Naive thymus-derived CD8-positive, alpha-beta T cell (primary cell): ENCODE measurements at places on chromosomes 13 and 19.
A peak's percentile ranks its signal among the peaks of the same experiment; 100 is the strongest.

GRCh38 chr13:29856426-29856825, 6.0 kb upstream of the UBL3 start:
- no peak for DNase-seq

- no peak for DNase-seq
Observed at GRCh38 chr13:91242652-91243051, 104.8 kb upstream of the MIR17HG start.

DNA sequence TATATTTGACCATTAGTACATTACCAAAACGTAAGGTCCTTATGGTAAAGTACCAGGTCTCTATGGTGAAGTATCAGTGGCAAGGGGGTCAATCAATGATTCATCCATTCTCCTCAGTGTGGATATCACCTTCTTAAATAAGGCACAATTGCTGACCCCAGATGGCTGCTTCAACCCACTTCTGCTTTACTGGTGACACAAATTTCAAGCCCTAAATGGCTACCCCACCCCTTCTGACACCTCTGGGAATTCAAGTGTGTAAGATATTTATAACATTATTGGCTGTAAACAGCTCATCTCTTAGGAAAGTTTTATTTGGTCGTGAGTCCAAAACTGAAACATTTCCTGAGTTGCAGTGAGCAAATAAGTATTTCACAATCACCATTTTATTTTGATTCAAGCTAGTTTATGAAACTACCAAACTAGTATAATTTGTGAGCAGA, 7.9 kb upstream of the WBP4 start:
- no peak for DNase-seq

DNA sequence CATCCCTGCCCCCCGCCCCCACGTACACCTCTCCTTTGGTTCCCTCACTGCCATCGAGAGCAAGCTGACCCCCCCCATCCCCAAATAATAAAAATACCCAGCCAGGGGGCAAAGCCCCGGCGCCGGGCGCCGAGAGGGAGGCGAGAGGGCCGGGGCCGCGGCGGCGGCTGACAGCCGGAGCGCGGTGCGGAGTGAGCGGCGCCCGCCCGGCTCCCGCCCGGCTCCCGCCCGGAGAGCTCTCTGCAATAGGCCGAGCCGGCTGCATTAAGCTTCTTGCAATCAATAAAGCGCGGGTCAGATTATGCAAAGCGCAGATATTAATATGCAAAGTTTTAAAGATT, 40.9 kb downstream of the DEDD2 start:
- no peak for DNase-seq

GRCh38 chr19:13277104-13277809, 127.0 kb downstream of the IER2 start:
- peak; percentile 83 for DNase-seq

DNA sequence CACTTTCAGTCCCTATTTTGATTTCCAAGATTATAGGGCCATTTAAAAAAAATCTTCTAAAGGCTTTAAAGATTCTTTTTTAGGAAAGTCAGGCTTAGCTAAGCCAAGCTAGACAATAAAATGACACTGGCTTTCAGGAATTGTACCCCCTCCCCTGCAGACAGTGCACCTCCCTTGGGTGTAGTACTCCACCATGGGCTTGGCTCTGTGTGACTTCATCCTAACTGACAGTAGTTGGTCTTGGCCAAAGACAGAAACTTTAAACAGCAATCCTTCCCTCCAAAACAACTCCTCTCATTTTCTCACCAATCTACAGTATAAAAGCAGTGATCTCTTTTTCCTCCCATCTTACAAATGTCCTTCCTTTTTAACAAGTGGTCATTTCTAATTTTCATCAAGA, 283.0 kb downstream of the DNAJC15 start:
- DNase-seq, result no peak

DNA sequence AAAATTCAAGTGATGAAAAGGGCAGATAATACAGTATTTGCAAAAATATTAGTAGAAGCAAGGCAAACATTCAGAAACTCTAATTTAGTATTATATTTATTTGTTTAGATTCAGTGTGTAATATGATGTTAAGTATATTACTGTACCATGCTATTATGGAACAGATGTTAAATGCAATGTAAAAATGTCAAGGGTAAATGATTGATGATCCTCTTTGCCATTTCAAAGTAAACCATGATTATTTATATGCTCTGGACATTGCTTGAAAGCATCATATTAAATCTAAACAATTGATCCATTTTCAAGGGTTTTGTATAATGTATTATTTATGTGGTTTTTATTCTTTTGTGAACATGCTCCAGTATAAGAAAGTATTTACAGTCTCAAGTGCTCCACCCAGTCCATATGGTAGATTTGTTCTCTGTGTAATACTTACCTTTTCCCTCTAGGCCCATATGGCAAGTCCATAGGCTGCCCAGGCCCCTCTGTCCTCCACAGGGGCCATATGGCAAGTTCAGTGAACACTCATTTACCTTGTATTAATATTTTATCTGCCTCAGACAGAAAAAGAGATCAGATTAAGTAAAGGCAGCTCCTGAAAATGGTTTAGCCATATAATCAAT, 353.5 kb downstream of the DACH1 start:
- DNase-seq, result no peak

- DNase-seq, result no peak
Observed at GRCh38 chr13:112117258-112117954, 50.5 kb downstream of the SOX1 start.

DNA sequence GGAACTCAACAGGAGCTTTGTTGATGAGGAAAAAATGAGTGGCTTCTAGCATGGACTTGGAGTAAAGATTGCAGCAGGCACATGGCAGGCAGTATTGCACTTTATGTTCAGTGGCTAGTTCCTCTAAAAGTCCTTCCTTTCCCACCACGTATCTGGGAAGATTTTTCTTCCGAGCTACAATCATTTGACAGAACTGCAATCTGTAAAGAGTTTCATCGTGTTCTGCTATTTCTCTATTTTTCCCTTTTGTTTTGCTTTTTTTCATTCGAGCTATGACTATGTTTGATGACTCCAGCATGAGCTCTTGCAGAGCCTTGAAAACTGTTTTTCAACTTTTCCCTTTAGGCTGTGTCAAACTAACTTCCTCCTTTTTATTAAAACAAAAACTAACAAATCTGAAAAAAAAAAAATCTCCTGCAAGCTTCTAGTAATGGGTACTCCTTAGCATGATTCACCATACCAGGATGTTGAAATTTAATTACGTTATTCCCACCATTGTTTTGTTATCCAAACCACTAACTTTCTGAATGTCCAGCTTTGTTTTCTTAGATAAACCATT, 12.3 kb downstream of the CLDN10 start:
- DNase-seq, result no peak

GRCh38 chr13:34970961-34971360, 28.9 kb downstream of the NBEA start:
- DNase-seq, result no peak

DNA sequence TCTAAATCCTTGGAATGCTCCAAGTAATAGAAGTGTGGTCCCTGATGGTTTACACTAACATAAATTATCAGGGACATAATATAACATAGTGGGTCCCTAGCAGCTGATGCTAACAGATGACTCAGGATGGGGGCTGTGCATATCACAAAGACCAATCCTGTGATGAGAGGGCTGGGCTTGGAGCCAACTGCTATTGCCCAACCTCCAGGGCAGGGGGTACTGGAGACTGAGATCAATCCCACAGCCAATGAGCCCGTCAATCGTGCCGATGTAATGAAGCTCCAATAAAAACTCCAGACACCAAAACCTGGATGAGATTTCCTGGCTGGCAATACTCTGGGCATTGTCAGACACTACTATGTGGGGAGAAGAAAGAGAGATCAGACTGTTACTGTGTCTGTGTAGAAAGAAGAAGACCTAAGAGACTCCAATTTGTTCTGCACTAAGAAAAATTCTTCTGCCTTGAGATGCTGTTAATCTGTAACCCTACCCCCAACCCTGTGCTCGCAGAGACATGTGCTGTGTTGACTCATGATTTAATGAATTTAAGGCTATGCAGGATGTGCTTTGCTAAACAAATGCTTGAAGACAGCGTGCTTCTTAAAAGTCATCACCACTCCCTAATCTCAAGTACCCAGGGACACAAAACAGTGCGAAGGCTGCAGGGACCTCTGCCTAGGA, 33.4 kb downstream of the ABCC4 start:
- DNase-seq, result no peak

- DNase-seq, result no peak
Observed at GRCh38 chr19:2270157-2270422, 11.9 kb downstream of the PEAK3 start.

- DNase-seq, result no peak
Observed at GRCh38 chr19:40314656-40315055, 29.5 kb upstream of the AKT2 start.

GRCh38 chr13:112978561-112979405, 9.8 kb downstream of the MCF2L start:
- no peak for DNase-seq

DNA sequence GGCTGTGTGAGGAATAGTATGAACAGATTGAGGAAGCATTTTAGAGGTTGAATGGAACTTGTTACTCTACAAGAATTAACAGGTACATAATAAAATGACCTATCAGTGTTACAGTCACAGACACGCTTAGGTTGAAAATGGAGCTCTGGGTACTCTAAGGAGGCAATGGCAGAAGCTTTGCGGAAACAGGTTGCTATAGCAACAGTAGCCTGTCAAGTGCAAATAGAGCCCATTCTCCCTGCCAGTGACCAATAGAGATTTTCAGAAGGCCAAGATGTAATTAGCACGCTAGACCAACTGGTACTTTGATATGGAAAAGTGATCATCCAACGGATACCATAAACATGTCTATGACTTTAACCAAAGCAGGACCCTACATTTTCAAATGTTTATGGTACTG, 148.5 kb upstream of the FREM2 start:
- no peak for DNase-seq

DNA sequence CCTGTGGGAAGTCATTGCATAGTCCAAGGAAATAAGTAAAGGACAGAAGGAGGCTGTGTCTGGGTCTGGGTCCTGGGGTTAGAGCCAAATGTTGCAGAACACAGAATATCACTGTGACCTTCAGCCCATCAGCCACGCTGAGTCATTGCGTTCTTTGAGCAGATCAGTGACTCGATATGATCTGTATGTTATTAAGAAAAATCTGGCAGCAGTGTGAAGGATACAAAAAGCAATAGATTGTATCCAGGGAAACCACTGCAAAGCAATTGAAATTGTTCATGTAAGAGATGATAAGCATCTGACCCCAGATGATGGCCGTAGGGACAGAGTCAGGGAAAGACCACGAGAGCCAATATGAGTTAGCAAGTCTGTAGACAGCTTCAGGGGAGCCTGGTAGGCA, 1575.1 kb upstream of the SLC10A2 start:
- DNase-seq, result no peak

- DNase-seq, result no peak
Observed at GRCh38 chr13:41299316-41300094, 11.6 kb upstream of the NAA16 start.

DNA sequence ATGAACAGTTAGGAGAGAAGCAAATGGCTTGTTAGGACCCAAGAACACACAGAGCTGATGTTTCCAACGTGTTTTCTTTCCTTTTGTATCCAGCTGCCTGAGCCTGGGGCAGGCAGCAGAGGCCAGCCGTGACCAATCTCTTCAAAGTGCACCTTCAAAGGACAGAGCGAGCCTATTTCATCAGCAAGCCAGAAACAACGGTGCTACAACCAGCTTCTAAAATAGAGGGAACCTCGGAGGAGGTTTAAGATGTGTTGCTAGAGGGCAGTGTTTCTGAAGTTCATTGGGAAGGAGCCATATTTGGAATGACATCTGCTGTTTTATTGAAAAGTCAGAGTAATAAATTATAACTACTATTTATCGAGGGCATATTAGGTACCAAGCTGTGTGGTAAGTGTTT, 56.2 kb upstream of the RFC3 start:
- no peak for DNase-seq

- DNase-seq, result no peak
Observed at GRCh38 chr13:89457977-89458376, 1786.8 kb downstream of the SLITRK5 start.

GRCh38 chr13:28268800-28269223, 130.5 kb downstream of the PAN3 start:
- DNase-seq, result peak; percentile 4

GRCh38 chr19:49701271-49701786, 10.4 kb downstream of the CPT1C start:
- no peak for DNase-seq
